ENCODE measurements at places on chromosomes 13 and 19.

- no peak for DNase-seq
These were observed 115.0 kb downstream of the MTUS2 start for GRCh38 chr13:28935104-28935503.

DNA sequence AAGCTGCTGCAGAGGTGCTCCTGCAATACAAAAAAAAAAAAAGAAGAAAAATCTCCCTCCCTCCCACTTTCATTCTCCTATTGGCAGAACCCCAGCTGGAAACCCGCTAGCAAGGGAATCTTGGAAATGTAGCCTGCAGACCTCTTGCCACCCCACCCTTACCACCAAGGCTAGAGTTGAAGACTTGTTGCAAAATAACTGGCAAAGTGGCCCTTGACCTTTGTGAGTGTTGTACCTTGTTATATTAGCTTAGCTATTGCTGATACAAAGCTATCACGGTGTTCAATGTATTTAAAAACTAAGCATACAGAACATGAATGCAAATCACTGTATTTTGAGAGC is 57.5 kb upstream of the KCTD4 start:
- DNase-seq, result no peak

DNA sequence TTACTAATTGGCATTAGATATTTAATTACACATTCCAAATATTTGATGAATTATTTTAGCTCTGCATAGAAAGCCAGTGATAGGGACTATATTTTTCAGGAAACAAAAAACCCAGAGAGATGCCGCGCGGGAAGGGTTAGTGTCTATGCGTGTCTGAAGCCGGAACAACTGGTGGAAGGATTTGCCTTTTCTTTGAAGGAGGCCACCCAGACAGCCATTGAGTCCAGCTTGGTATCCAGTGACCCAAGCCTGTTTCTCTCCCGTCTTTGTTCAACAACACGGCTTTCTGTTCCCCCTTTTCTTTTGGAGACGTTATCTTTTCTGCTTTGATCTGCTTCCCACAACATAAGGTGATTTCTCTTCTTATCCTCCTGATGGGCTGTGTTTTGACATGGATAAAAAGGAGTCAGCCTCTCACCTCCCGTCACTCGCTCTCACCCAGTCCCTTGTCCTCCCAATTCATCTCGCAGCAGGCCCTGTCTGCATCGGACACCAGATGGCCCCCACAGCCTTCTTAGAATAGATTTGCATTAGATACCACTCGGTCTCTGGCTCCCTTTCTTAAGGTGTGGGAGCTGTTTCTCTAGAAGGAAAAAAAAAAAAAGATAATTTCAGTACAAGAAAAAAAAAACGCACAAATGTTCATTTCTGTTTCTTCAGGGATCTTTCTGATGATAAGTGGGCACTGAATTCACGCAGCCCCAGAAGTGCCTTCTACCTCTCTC is 361.8 kb downstream of the ZNF536 start:
- DNase-seq, result no peak

DNA sequence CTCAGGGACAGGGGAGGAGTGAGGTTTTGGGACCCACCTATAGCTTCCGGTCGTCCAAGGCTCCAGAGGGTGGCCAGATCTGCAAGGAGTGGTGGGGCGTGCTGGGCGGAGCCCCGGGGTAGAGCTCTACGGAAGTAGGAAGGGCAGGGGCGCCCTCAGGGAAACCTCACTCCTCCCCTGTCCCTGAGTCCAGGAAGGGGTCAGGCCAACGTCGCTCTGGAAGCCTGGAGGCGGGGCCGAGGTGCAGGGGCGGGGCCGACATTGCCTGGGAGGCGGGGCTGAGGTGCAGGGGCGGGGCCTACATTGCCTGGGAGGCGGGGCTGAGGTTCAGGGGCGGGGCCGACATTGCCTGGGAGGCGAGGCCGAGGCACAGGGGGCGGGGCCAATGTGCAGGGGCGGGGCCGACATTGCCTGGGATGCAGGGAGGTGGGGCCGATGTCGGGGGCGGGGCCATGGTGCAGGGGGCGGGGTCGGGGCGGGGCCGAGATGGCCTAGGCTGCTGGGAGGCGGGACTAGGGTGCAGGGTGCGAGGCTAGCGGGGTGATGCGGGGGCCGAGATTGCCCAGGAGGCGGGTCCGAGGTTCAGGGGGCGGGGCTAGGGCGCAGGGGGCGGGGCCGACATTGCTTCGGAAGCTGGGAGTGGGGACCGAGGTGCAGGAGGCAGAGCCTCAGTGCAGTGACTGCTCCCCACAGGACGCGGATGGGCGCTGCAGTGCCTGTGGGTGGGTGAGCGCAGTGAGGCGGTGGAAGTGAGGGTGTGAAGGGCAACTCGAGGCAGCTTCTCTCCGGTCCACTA is 4.9 kb upstream of the PALM start:
- DNase-seq, result peak; percentile 50

DNA sequence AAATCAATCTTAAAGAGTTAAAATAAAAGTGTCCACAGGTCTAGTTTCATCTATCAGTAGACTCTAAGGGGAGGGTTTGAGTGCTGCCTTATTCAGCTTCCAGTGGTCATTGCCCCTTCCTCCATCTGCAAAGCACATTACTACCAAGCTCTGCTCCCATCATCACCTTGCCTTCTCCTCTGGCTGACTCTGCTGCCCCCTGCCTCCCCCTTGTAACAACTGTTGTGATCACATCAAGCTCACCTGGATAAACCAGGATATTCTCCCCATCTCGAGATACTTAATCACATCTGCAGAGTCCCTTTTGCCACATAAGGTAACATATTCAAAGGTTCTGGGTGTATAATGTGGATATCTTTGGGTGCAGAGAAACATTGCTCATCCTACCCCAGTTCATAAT is 43.3 kb upstream of the GPC6 start:
- DNase-seq, result no peak

GRCh38 chr19:18932216-18932841 is 8.7 kb downstream of the HOMER3 start:
- DNase-seq, result peak; percentile 56

GRCh38 chr19:27672309-27673047 is 1540.5 kb downstream of the UQCRFS1 start:
- peak; percentile 82 for DNase-seq

- DNase-seq, result peak; percentile 85
These were observed 76.0 kb upstream of the LSM14A start for GRCh38 chr19:34096020-34096915.

DNA sequence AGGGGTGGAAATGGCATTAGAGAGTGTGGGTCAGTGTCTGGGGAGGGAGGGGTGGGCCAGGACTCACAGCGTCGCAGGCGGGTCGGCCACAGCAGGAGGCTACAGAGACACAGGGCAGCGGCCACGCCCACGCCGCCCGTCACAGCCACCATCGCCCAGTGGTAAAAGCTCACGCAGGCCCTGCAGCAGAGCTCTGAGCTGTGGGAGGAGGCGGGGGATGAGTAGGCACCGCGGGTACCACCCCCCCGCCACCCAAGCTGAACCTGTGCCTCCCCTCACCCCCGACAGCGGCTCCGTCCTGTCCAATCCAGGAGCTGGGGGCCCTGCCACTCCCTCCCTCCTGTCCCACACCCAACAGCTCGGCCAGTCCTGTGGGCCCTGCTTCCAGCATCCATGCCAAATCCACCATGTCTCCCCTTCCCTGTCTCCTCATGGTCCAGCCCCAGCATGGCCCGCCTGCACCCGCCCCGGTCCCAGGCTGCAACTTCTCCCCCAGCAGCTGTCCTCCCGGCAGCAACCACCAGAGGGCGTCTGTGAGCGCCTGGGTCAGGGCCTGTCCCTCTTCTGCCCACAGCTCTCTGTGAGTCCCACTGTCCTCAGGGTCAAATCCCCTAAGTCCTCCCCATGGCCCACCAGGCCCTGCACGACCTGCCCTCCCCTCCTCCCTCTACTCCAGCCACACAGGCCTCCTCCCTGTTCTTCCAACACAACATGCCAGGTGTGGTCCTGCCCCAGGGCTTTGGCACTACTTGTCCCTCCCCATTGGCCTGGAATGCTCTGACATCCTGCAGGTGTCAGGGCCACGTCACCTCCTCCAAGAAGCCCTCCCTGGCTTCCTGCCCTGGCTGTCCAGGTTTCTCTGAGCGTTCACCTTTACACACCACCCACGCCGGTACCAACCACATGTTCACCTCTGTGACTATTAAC is 6.0 kb downstream of the TEKTIP1 start:
- no peak for DNase-seq

DNA sequence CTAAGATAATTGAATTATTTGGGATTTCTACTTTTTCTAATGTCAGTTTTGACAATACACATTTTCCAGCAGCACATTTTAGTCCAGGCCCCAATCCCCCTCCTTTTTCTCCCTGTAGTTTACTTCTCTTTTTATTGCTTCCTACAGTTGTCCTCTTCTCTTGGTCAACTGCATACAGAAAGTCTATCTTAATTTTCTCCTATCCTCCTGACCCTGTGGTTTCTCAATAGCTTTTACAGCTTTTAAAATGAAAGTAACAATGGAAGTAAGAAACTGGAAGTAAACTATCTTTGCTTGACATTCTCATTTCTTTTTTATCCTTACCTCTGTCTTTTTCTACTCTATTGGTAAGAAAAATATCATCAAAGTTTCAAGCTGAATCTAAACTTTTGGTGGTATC is 106.5 kb upstream of the OXGR1 start:
- no peak for DNase-seq

DNA sequence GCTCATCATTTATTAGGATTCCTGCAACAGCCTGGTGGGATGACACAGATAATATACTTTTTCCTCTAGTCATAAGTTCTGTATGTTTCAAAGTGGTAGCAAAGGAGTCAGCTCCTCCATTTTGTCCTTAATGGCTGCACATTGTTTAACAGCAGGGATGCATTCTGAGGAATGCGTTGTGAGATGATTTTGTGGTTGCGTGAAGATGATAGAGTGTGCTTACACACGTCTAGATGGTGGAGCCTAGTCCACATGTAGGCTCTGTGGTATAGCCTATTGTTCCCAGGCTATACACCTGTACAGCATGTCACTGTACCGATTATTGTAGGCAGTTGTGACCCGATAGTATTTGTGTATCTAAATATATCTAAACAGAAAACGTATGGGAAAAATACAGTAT is 4.6 kb downstream of the SMARCA4 start:
- DNase-seq, result no peak

DNA sequence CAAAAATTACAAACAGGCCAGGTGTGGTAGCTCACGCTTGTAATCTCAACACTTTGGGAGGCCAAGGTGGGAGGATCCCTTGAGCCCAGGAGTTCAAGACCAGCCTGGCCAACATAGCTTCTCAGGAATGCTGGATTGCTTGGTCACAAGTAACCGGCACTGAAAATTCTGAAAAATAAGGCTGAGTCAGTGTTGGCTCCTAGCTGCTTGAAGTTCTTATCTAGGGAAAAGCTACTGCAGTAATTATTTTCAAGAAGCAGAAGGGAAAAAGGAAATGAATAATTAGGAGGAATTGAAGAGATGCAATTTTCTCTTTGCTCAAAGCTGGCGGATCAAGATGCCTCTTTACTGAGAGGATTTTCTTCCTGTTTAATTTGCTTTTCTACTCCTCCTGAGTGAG is 75.0 kb upstream of the GTF3A start:
- DNase-seq, result no peak

- DNase-seq, result no peak
These were observed 13.2 kb upstream of the KPTN start for GRCh38 chr19:47497050-47497766.

DNA sequence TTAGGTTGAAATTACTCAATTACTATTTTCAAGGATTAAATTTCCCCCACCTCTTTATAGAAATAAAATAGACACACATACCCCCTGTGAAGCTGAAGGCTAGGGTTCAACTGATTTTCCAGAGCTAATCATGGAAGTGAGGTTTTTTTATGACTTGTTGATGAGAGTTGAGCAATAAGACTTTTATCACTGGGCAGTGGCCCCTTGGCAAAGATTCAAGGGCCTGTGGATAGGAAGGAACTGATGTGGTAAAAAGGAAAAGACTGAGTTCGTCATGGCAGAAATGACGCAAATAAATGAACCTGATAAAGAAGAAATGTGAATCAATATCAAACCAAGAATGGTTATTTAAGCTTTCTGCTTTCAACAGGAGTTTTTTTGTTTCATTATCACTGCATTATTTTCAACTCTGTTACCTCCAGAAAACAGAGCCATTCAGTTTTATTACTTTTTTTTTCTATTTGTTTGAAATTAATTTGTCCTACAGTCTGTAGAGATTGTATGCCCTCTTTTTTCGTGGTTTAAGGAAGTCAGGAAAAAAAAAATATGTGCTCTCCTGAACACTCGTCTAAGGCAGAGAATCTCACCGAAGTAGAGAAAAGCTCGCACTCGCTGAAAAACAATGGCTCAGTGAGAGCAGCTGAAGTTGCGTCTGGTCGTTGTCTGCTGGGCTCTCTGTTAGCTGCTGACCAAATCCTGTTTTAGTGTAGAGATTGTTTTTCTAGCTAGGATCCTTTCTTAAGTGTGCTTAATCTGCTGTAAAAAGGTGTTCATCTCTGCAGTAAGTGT is 38.9 kb downstream of the STOML3 start:
- DNase-seq, result no peak

DNA sequence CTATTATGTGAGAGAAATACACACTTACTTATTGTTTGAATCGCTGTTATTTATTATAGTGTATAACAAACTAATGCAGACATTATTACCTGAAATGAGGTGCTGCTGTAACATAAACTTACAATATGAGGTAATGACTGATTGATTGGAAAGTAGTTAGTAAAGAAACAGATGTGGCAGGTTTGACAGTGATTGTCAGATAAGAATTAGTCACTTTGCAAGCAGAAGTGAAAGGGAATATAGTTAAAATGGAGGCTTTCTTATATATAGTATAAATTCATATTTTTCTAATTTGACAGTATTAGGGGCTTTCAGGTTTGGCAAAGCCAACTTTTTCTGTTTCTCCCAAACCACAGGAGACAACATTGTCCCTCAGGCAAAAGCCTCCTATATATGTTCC is 20.6 kb downstream of the MIR17HG start:
- no peak for DNase-seq

- no peak for DNase-seq
These were observed 48.9 kb downstream of the ZNRF4 start for GRCh38 chr19:5504114-5504513.

GRCh38 chr19:32928806-32929205 is 43.0 kb downstream of the CEP89 start:
- DNase-seq, result no peak

DNA sequence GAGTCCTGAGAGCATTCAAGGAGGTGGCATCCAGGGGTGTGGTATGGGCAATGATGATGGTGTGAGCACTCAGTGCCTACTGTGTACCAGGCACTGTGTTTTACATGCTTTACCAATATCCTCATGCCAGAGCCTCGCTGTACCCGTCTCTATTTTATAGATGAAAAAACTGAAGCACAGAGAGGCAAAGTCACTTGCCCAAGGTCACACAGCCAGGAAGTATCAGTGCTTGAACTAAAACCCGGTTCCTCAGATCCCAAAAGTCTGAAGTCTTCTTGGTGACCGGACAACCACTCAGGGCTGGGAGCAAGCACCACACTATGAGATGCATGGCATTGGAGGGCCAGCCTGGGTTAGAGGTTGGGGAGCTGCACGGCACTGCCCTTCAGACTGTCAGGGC is 84.1 kb downstream of the CHST8 start:
- DNase-seq, result no peak

GRCh38 chr13:108987517-108987916 is 358.1 kb downstream of the MYO16 start:
- DNase-seq, result no peak

DNA sequence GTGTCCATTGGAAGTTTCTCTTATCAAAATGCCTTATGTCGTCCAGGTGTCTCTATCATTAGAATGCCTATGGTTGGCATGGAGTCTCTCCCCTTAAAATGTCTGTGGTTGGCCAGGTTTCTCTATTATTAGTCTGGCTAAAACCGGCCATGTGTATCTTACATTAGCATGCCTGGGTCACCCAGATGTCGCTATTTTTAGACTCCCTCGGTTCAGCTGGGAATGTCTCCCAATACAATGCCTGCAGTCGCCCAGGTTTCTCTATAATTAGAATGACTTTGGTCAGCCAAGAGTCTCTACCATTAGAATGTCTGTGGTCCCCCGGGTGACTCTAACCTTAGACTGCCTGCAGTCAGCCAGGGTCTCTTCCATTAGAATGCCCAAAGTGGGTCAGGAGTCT is 1536.1 kb downstream of the UQCRFS1 start:
- DNase-seq, result no peak
